Dermis microvascular lymphatic vessel endothelial cell (primary cell): ENCODE measurements at places on chromosomes 13 and 19. TPM values are rescaled to one million over a fixed set of nuclear protein-coding genes. Genes with fewer than 3 reads are reported as not detected.

The RNF225 gene
- total RNA-seq: not detected in 2 replicates

The SLAIN1 gene
- total RNA-seq: 5.1 and 8.0 TPM in 2 replicates

The TRPM4 gene
- total RNA-seq: 10.8 and 18.2 TPM in 2 replicates

The RTBDN gene
- total RNA-seq: not detected in 2 replicates

The FXYD1 gene
- total RNA-seq: not detected in 2 replicates

The IL4I1 gene
- total RNA-seq: 1.6 and 1.9 TPM in 2 replicates

The AP1M2 gene
- not detected in 2 replicates for total RNA-seq

The RUBCNL gene
- under 0.01 and 0.13 TPM in 2 replicates for total RNA-seq

The ZNF555 gene
- total RNA-seq: 3.1 and 4.4 TPM in 2 replicates

The DPF1 gene
- 0.13 and 0.26 TPM in 2 replicates for total RNA-seq

The B3GNT8 gene
- 1.9 and 2.9 TPM in 2 replicates for total RNA-seq

The LILRA5 gene
- not detected in 2 replicates for total RNA-seq

The SBNO2 gene
- total RNA-seq: 14.8 and 29.0 TPM in 2 replicates

The C13orf42 gene
- total RNA-seq: not detected in 2 replicates

The HSH2D gene
- total RNA-seq: not detected in 2 replicates

The CD209 gene
- under 0.01 TPM in 2 replicates for total RNA-seq

The FKRP gene
- 8.9 and 15.2 TPM in 2 replicates for total RNA-seq

The PNMA8B gene
- 0.13 TPM in 2 replicates for total RNA-seq

The SYT5 gene
- under 0.01 TPM in 1 of 2 replicates, not detected in the other for total RNA-seq

The CALR3 gene
- total RNA-seq: not detected in 2 replicates

The OR7D4 gene
- not detected in 2 replicates for total RNA-seq

The LHB gene
- total RNA-seq: 0.89 TPM in 1 of 2 replicates, not detected in the other

The ZNF726 gene
- 3.5 and 4.6 TPM in 2 replicates for total RNA-seq

The KCTD12 gene
- total RNA-seq: 142 and 301 TPM in 2 replicates

The TNFRSF19 gene
- under 0.01 and 0.13 TPM in 2 replicates for total RNA-seq

The ADAT3 gene
- total RNA-seq: 1.7 and 3.8 TPM in 2 replicates

The ZNF221 gene
- 3.2 and 4.4 TPM in 2 replicates for total RNA-seq

The ZNF560 gene
- total RNA-seq: under 0.01 TPM in 2 replicates

The MATK gene
- total RNA-seq: 0.64 and 0.76 TPM in 2 replicates

The PSPN gene
- total RNA-seq: 0.64 and 1.0 TPM in 2 replicates

The CLEC17A gene
- total RNA-seq: not detected in 2 replicates

The FBXO17 gene
- total RNA-seq: 13.6 and 29.0 TPM in 2 replicates

The CAPN12 gene
- total RNA-seq: 0.13 TPM in 1 of 2 replicates, not detected in the other

The FREM2 gene
- not detected in 2 replicates for total RNA-seq

The NR2C2AP gene
- 8.1 and 10.6 TPM in 2 replicates for total RNA-seq

The CYP2A6 gene
- total RNA-seq: not detected in 2 replicates

The TTC9B gene
- not detected in 2 replicates for total RNA-seq

The ZNF534 gene
- total RNA-seq: not detected in 2 replicates

The GRK1 gene
- total RNA-seq: not detected in 2 replicates
